ENCODE measurements at places on chromosomes 6 and 20. TPM values are rescaled to one million over a fixed set of nuclear protein-coding genes. Genes with fewer than 3 reads are reported as not detected.

- H3K27ac ChIP-seq: no peak overlapping the region
- H3K36me3 ChIP-seq: no peaks in the 10 kb centered on the region
- no peaks in the 10 kb centered on the region for H3K4me1 ChIP-seq
- no peak for DNase-seq
These were observed 94.5 kb downstream of the SIM1 start for GRCh38 chr6:100370265-100370664.

DNA sequence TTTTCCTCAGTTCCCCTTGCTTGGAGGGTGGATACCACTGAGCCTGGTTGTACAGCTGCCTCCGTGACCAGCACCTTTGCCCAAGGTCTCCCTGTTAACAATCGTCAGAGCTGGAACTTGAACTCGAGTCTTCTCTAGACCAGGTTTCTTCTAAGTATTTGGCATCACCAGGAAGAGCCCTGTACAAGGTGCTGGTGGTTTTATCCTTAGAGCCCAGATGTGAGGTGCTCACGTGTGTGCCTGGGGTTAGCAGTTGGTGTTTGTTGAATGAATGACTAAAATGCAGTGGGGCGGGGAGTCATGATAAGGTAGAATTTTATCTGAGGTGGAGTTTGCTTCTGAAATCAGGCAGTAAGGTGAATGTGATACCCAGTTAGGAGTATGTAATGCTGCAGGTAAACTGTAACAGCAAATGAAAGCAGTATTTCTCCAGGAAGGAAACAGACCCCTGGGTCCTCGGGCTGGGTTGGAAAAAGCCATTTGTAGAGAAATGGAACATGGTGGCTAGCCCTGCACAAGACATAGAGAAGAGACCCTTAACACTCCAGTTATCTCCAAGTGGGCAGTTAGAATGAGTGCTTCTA lies 3.1 kb downstream of the DNAJC5 start:
- no peak overlapping the region for H3K4me3 ChIP-seq
- DNase-seq: no peak
- H3K27ac ChIP-seq: peak overlapping the region; percentile 14

GRCh38 chr6:157469378-157469777 lies 88.4 kb downstream of the ZDHHC14 start:
- H3K36me3 ChIP-seq: no peaks in the 10 kb centered on the region
- no peak overlapping the region for H3K4me3 ChIP-seq
- no peaks in the 10 kb centered on the region for H3K27me3 ChIP-seq
- peaks cover 11% of the 10 kb centered on the region for H3K4me1 ChIP-seq
- no peak overlapping the region for H3K27ac ChIP-seq

GRCh38 chr6:98648211-98648914 lies 186.0 kb upstream of the POU3F2 start:
- no peak overlapping the region for H3K27ac ChIP-seq
- no peaks in the 10 kb centered on the region for H3K36me3 ChIP-seq
- H3K4me3 ChIP-seq: no peak overlapping the region
- DNase-seq: no peak
- H3K4me1 ChIP-seq: no peaks in the 10 kb centered on the region

GRCh38 chr20:17471606-17472187 lies 59.5 kb downstream of the BFSP1 start:
- H3K27me3 ChIP-seq: no peaks in the 10 kb centered on the region
- H3K4me1 ChIP-seq: no peaks in the 10 kb centered on the region
- H3K36me3 ChIP-seq: no peaks in the 10 kb centered on the region
- no peak for DNase-seq

DNA sequence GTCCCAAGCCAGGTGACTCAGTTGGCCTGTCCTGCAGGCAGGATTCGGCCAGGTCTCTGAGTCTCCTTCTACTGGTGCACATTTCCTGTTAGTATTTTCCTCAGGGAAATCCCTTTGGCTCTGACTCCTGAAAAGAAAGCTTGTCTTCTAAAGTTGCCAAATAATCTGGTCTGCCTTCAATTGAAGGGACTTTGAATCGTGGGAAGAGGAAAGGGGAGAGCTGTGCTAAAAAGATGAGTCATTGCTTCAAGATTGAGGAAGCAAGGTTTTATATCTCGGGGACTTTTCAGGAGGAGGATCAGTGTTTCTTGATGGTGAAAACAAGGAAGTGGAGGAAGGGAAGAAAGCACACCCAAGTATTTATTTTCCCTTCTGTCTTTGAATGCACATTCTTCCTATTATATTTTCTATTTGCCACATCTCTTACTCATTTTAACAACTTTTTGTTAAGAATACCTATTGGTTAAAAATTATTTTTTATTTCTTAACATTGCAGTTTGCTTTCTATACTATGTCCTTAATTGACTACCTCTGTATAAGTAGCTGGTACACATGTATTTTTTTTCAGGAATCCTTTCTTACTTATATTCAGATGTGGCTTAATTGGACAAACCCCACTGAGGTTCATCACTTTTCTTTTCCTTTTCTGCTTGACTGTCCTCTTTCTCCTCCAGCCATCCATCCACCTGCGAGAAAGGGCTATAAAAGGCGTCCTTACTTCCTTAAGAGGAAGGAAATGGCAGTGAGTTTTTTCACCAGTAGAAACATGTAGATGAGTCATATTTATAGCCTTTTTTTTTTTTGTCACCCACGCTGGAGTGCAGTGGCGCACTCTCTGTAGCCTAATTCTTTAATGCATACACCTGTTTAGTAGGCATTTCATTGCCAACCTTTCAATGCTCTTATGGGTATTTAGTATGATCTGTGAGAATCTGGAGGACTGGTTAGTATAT lies 15.0 kb upstream of the IFNGR1 start:
- peaks cover 38% of the 10 kb centered on the region for H3K4me1 ChIP-seq
- no peak overlapping the region for H3K4me3 ChIP-seq
- H3K36me3 ChIP-seq: no peaks in the 10 kb centered on the region
- DNase-seq: peak; percentile 21
- H3K27me3 ChIP-seq: peaks cover 5% of the 10 kb centered on the region
- H3K27ac ChIP-seq: peak overlapping the region; percentile 28

DNA sequence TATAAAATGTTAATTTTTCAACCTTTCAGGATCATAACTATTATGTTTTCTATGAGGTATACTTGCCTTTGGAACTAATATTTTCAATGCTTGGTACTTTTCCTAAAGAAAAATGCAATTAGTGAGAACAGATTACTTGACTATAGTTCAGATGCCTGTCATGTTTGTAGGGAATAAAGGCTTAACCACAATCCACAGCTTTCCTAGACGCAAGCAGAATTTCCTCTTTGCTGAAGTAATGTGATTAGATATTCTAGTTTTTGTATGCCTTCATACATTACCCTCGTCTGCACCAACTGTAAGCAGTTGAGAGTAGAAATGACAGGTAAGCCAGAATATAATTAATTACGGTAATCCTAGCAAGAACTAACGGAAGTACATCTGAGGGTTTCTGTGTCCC lies 581.4 kb upstream of the MMS22L start:
- no peak overlapping the region for H3K4me3 ChIP-seq
- no peaks in the 10 kb centered on the region for H3K36me3 ChIP-seq
- no peaks in the 10 kb centered on the region for H3K27me3 ChIP-seq
- H3K27ac ChIP-seq: no peak overlapping the region
- H3K4me1 ChIP-seq: no peaks in the 10 kb centered on the region

- H3K4me1 ChIP-seq: no peaks in the 10 kb centered on the region
- no peaks in the 10 kb centered on the region for H3K36me3 ChIP-seq
These were observed 189.5 kb upstream of the MANEA start for GRCh38 chr6:95387845-95388244.

PACRG gene
- total RNA-seq: not detected

PGC gene
- not detected for total RNA-seq

PLN gene
- not detected for total RNA-seq

Measured in activated naive CD4-positive, alpha-beta T cell treated with anti-CD3 and anti-CD28 coated beads for 36 hours (primary cell).